Activated naive CD8-positive, alpha-beta T cell treated with anti-CD3 and anti-CD28 coated beads, Interleukin-2, amount 50 U/mL, for 16 hours (primary cell): ENCODE measurements at places on chromosomes 6 and 20.
A peak's percentile ranks its signal among the peaks of the same experiment; 100 is the strongest.

GRCh38 chr20:33030569-33030968, 879 bp upstream of the BPIFB6 start:
- no peak for DNase-seq

- DNase-seq = no peak
Measured at GRCh38 chr20:13373400-13373799, 152.3 kb downstream of the ISM1 start.

- DNase-seq = no peak
Measured at GRCh38 chr6:151286214-151286613, 46.4 kb downstream of the AKAP12 start.

GRCh38 chr20:17888044-17888443, 80.5 kb downstream of the SNX5 start:
- no peak for DNase-seq

GRCh38 chr6:124297507-124297906, 493.8 kb downstream of the NKAIN2 start:
- DNase-seq = no peak

DNA sequence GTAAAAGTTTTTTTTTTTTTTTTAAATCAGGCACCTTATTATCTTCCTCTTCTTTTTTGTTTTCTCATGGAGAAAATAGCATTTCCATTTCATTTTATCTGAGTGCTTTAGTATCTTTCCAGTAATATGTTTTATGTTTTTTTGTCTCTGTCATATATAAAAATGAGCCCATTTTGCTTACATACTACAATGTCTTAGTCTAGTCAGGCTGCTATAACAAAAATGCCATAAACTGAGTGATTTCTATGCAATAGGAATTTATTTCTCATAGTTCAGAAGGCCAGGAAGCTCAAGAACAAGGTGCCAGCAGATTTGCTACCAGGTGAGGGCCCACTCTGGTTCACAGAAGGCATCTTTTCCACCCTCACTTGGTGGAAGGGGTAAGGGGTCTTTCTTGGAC, 35.7 kb upstream of the AIG1 start:
- DNase-seq = no peak

DNA sequence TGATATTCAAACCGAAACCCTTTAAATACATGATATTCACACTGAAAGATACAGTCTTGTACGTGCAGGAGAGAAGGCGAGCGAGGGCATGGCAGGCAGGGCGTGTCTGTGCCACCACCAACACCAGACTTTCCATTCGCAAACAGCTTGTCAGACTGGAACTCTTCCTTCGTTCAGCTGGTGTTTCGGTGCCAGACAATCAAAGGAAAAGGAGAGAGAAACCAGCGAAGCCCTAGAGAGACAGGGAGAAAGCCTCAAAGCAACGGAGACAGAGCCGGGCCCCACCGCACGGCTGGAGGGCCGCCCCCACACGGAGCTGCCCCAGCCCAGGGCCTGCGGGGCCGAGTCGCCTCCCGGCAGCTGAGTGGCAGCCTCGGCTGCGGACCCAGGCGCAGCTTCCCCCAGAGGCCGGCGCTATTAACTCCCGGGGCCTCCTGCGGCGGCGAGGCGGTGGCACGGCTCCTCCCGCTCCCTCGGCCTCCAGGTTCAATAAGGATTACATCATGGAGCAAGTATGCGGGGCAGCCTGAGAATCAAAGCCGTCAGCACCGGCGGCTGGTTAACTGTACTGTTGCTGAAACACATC, 32.1 kb upstream of the NR2E1 start:
- no peak for DNase-seq

GRCh38 chr6:1445650-1446330, 56.4 kb downstream of the FOXF2 start:
- no peak for DNase-seq

- no peak for DNase-seq
Measured at GRCh38 chr6:142356201-142356883, 54.5 kb downstream of the ADGRG6 start.

- DNase-seq = no peak
Measured at GRCh38 chr20:24436160-24436559, 33.3 kb upstream of the SYNDIG1 start.

DNA sequence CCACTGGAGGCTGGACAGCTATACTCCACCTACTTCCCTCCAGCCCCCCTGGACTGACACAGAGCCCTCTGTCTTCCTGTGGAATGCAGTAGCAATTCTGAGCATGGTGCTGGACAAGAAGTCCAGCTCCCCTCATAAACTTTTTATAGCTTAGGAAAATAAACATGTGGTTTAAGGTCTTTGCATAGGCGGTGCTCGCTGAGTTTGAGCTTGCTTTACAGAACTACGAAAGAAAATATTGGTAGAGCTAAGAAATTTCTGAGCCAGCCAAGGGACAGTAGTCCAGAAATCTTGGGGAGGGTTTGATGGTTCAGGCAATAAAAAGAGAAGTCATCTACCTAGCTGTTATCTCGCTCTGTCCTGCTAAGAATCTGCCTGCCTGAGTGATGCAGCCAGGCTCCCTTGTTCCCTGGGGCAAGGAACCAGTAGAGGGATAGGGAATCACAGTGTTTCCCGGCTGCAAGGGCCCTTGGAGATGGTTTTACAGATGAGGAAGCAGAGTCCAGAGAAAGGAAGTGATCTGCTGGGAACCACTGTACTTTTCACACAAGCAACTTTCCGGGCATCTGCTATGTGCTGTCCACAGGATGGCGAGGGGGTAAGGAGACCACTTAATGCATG, 343.4 kb downstream of the CDC5L start:
- no peak for DNase-seq

DNA sequence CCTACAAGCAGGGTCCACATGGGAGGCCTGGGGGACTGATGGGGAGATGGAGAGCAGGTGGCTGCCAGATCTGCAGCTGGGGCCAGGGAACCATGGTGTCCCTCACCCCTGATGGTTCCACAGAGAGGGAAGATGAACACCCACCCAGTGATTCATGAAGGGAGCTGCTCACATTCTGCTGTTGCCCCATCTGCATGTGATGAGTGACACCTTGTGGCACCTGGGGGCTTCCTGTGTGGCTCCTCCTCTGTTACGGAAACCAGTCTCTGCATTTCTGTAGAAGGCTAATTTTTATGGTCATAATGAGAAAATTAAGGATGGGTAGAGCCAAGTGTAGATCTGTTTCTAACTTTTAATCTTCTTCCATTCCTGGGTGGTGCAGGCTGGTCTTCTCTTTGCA, 217.1 kb downstream of the SMOC2 start:
- DNase-seq = no peak

DNA sequence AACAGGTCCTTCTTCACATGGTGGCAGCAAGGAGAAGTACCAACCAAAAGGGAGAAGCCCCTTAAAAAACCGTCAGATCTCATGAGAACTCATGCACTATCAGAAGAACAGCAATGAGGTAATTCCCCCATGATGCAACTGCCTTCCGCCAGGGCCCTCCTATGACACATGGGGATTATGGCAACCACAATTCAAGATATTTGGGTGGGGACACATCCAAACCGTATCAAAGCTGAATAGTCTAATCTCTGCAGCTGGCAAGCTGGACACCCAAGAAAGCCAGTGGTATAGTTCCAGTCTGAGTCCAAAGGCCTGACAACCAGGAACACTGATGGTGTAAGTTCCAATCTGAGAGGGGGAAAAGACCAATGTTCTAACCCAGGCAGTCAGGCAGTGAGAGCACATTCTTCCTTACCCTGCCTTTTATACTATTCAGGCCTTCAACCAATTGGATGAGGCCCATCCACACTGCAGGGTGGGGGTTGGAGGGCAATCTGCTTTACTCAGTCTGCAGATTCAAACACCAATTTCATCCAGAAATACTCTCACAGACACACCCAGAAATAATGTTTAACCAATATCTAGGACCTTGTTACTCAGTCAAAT, 17.9 kb upstream of the CNKSR3 start:
- DNase-seq = no peak

DNA sequence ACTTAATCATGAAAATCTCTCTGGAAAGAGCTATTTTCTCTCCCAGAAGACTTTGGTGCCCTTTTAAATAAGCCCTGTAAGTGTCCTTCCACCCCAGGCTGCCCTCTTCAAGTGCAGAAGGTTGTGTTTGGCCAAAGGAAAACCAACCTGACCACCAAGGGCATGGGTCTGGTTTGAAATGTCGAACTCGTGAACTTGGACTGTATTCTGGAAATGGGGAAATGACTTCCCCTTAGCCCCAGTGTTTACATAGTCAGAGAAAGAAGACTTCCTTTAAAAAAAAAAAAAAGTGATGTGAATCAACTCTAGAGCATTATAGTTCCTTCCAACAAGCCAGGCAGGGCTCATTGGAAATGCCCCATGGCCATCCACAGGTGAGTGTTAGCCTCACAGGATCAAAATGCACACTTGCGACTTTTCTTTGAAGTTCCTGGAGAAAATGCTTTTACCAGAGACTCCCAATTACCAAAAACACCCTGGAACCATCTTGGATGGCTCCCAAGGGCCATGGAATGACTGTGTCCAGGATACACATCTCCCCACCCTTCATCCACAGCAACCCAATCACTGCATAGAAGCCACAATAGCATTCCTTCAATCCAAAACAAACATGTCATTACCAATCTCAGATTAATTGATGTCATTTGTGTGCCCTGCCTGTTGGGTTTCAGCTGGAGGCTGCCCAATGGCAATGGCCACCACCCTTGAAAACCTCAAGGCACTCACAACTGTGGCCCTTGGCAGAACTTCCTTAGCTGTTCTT, 133.8 kb downstream of the CLIC5 start:
- no peak for DNase-seq

DNA sequence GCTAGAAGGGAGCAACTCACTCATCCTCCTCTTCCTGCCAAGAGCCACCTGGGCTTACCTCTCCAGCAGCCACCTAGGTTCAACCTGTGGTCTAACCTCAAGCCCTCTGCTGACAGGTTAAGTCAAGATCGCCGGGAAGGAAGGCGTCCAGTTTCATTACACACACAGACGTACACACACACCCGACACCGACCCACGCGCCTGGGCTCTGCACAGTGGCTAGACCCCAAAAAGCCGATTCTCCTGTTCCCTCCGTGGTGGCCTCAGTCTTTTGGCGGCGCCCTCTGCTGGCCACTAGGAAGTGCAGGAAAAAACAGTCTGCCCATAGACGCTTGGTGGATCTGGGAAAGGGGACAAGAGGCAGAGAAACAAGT, 52.8 kb downstream of the MRPL14 start:
- DNase-seq = peak; percentile 41

DNA sequence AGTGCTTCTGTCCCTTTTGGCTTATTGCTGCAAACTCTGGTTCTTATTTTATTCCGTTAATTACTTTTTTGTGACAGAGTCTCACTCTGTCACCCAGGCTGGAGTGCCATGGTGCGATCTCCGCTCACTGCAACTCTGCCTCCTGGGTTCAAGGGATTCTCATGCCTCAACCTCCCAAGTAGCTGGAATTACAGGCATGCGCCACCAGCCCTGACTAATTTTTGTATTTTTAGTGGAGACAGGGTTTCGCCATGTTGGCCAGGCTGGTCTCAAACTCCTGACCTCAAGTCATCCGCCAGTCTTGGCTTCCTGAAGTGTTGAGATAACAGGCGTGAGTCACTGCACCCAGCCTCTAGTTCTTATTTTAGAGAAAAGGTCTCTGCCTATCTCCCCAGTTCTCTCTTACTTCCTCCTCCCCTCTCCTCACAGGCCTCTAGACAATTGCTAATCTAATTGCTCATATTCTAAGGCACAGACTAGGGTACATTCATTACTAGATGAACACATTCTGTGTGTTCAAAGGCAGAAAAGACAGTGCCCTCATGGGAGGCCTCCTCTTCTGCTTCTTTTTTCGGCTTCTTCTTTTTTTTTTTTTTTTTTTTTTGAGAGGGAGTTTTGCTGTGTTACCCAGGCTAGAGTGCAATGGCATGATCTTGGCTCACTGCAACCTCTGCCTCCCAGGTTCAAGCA, 27.0 kb downstream of the EDEM2 start:
- no peak for DNase-seq

- no peak for DNase-seq
Measured at GRCh38 chr6:76124018-76124417, 51.6 kb upstream of the IMPG1 start.

- no peak for DNase-seq
Measured at GRCh38 chr6:106398621-106399020, 38.1 kb downstream of the CRYBG1 start.

- no peak for DNase-seq
Measured at GRCh38 chr6:35427435-35427834, 24.7 kb upstream of the FANCE start.

- no peak for DNase-seq
Measured at GRCh38 chr6:4983322-4983721, 20.5 kb downstream of the RPP40 start.

DNA sequence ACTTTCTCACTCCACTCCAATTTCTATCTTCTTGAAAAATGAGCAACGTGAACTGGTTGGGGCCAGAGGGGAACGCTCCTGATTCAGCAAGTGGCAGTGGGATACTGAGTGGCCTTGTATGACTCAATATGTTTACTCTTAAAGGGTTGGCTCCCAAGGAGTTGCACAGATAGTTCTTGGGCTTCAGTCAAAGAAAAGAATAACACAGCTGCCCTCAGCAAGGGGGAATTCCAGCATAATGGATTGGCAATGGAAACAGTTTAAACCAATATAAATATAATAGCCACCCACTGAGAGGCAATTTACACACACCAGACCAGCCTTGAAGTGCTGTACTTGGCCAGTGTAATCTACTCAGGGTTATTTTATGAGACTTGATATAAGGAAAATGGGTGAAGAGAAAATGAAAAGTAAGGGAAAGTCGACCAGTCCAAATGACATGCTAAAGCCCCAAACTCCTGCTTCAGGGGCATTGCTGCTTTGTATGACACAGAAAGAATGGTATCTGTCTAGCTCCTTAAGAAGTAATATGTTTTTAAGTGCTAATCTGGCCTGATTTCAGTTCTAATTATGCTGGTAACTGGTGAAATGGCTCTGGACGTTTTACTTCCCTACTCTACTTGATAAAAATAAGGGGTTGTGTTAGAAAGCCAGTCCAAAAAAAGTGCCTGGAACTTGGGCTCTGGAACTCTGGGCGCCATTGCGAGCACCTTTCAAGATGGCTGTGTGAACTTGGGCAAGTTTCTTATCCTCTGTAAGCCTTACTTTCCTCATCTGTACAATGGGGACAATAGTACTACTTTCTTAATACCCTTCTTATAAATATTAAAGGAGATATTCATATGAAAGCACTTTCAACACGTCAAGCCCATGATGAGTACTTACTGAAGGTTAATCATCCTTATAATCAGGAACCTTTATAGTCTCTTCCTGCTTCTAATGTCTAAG, 712.9 kb upstream of the MAP3K7 start:
- DNase-seq = no peak

GRCh38 chr6:135880066-135880972, 28.8 kb downstream of the PDE7B start:
- DNase-seq = no peak

DNA sequence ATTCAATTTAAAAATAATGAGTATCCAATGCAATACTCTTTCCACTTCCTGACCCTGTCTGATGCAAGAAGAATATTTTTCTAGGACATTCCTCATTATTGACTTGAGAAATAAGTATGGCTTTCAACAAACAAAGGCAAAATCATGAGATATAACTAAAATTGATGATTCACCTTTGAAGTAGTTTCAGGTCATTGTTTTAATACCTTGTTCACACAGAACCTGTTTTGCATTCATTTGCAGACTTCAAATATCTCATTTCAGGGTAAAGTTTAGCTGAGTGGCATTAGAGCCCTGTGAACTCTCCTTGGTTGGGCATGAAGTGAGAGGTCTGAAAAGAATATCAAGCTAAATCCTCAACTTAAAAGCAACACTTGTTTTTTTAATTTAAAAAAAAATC, 309.2 kb downstream of the NRN1 start:
- no peak for DNase-seq
